Central memory CD8-positive, alpha-beta T cell (primary cell): ENCODE measurements at places on chromosomes 7 and 10.

- no peak for DNase-seq
Measured at GRCh38 chr10:92240289-92241157, 50.4 kb downstream of the CPEB3 start.

- no peak for DNase-seq
Measured at GRCh38 chr10:7432884-7433726, 22.3 kb upstream of the SFMBT2 start.

- peak; percentile 92 for DNase-seq
Measured at GRCh38 chr7:923108-924041, 31.1 kb downstream of the ADAP1 start.

DNA sequence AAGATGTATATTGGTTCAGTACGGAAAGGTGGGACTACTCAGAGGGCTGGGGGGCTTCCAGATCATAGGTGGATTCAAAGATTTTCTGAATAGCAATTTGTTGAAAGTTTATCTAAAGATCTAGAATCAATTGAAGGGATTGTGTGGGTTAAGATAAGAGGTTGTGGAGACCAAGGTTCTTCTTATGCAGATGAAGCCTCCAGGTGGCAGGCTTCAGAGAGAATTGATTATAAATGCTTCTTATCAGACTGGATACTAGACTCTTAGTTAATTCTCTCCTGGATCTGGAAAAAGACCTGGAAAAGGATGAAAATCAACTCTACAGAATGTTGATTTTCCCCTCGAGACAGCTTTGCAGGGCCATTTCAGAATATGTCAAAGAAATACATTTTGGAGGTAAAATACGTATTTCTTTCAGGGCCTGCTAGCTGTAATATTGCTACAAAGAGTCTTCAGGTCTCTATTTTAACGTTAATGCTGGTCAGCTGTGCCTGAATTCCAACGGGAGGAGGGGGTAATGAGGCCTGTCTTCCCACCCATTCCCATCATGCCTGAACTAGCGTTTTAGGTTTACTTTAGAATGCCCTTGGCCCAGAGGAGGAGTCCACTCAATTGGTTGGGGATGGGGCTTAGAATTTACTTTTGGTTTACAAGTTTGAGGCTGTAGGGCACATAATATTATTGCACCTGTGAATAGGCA is 12.8 kb upstream of the GPR15LG start:
- no peak for DNase-seq

DNA sequence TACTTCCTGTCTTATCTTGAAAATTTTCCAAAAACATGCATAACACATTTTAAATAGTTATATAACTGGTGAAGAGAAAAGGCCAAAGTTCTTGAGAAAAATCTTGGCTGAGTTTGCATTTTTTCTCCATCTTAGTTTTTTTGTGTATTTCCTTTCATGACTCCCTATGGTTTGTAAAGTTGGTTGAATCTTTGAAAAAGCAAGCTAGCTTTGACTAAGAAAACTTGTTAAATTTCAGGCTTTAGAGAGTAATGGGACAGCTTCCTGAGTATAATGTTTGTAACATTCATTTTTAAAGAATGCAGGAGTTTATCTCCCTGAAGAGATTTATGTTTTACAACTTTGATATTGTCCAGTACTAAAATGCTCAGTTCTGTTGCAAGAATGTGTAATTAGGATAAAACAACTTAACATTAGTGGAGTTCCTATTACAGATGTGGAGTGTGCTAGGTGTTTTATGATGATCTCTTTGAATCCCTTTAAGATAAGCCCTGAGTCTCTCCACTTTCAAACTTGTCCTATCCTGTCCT is 11.1 kb upstream of the HERPUD2 start:
- DNase-seq: no peak

- no peak for DNase-seq
Measured at GRCh38 chr7:130279906-130280305, 13.1 kb upstream of the CPA4 start.

DNA sequence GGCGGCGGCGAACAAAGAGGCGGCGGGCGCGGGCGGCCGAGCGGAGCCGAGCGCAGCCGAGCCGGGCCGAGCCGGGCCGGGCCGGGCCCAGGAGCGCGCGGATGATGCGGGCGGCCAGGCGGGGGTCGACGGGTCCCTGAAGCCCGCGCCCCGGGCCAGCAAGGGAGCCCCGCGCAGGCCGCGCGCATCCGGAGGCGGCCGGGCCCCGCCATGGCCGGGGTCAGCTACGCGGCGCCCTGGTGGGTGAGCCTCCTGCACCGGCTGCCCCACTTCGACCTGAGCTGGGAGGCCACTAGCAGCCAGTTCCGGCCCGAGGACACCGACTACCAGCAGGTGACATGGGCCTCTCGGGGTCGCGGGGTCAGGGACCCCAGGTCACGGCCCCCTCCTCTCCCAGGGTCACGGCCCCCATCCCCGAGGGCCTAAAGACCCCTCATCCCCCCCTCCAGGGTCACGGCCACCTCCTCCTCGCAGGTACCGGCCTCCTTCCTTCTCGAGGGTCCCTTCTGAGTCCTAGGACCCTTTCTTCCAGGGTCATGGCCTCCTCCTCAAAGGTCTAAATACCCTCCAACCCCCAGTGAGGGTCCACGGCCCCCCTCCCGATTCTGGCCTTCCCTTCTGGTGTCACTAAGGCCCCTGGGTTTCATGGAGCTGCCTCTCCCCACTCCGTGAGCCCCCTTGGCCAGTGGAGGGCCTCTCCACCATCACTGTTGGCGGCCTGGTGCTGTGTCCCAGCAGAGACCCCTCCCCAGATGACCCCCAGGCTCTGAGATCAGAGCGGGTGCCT is at the start of gene TTYH3:
Gene TTYH3 (plus strand): TSS at position 41 of the 787 bp plus-strand sequence. CDS start 170 bp downstream, at position 211.
- DNase-seq: no peak

GRCh38 chr7:46525876-46526275 is 604.8 kb upstream of the IGFBP3 start:
- no peak for DNase-seq

DNA sequence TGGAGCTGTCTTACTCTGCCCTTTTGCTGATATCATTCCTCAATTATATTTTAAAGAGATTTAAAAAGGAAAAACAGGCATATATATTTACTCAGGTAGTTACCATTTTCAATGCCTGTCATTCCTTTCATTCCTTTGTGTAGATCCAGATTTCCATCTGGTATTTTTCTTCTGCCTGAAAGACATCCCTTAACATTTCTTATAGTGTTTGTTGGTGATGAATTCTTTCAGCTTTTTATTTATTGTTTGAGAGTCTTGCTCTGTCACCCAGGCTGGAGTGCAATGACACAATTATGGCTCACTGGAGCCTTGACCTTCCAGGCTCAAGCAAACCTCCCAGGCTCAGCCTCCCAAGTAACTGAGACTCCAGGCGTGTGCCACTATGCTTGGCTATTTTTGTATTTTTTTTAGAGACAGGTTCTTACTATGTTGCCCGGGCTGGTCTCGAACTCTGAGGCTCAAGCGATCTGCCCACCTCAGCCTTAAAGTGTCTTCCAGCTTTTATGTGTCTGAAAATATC is 5.6 kb upstream of the POM121 start:
- DNase-seq: no peak

GRCh38 chr10:96921655-96922054 is 89.6 kb downstream of the LCOR start:
- no peak for DNase-seq

DNA sequence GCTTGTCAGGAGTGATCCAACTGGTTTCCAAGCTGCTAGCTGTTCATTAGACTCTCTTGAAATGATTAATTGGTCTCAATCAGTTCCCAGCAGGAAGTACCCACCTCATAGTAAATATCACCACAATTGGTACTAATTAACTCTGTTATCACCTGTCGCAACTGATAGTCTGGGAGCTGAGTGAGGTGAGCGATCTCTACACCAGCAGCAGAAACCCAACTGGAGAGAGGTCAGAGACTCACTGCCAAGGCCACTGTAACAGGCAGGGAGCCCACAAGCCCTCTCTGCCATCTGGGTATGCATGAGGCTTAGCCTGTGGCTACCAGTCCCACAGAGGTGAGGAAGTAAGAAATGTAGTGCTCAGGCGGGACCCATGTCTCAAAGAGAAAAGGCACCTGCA is 245.5 kb downstream of the DYNC1I1 start:
- no peak for DNase-seq

DNA sequence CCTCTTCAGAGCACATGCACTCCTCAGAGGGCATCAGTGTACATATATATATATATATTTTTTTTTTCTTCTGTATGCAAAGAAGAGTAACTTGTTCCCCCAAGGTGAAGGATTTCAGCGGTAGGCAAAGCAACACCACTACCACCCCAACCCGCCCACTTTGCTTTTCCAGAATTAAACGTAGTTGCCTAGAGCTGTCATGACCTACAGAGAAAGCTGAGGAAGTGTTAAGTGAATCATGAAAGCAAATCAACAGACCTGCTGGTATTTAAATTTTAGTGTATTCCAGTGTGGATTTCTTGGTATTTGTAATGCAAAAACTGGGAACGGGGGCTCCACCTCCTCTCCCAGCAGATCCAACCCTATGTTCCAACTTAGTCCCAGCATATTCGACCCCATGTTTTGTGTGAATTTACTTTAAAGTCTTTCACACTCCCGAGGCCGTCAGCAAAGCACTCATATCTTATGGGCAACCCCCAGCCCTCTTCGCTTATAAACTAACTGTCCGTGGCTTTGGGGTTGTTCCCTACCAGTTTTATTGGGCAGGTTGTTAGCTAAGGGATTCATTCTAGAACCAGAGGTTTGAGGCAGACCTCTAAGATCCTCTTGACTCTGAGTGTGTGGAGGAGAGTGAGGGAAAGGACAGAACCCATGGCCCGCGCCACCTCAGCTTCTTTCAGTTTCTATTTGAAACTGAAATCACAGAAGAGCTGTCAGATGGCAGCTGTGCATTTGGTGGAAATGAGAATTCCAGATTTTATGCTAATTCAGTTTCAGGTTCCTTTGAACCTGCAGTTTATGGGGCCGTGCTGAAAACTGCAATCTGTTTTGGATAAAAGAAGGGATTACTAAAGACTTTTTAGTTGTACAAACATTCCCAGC is 450.2 kb upstream of the GALNT17 start:
- no peak for DNase-seq

DNA sequence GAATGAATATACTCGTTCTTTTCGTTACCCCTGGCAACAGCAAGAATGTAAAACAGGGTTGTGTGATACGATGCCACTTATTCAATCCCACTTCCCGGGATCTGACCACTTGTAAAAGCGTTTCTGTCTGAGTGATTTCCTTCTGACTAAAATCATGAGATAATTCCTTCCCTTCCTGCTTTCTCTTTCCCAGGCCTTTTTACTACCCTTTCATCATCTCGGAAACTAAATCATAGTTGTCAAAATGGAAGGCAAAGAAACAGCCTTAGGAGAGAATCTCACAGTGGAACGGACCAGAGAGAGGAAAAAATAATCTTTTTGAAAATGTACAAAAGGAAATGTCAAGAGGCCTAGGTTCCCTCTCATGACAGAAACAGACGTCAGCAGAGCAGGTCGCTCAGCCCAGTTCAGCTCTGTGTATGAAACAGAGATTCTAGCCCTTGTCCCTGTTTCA is 29.8 kb downstream of the DIP2C start:
- DNase-seq: no peak

DNA sequence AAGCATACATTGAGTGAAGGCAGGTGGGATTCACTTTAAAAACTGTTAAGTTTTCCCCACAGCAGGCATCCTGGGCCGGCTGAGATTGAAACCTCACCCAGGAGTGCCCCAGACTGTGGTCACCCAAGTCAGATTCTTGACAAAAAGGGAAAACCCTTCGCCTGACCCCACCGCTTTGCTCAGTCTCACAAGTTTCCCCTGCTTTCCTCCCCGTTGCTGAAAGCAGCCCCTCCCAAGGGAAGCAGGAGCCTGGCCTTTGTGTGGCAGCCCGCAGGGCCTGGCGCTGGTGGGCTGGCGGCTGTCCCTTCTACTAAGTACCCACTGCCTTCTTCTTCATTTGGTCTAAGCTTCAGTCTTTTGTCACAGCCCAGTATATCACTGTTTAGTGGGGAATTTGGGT is 16.0 kb downstream of the RNF32 start:
- no peak for DNase-seq

- no peak for DNase-seq
Measured at GRCh38 chr7:28596245-28596935, 184.1 kb downstream of the CREB5 start.

GRCh38 chr7:133313575-133313974 is 60.7 kb downstream of the EXOC4 start:
- DNase-seq: no peak

DNA sequence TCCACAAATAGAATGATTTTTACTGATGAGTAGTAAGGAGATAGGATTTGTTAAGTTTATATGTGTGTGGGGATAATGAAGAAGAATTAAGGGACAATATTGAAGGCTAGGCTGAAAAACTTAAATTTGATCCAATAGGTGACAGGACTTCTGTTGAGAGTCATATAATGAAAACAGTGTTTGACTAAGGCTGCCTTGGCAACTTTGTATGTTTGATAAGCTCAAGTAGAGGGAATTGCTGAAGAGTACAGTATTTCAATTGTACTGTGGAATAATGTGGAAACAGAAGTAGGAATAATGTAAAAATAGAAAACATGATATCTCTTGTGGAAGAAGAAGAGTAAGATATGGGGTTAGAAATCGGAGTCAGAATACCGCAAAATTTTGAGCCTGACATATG is 10.5 kb downstream of the R3HCC1L start:
- no peak for DNase-seq

DNA sequence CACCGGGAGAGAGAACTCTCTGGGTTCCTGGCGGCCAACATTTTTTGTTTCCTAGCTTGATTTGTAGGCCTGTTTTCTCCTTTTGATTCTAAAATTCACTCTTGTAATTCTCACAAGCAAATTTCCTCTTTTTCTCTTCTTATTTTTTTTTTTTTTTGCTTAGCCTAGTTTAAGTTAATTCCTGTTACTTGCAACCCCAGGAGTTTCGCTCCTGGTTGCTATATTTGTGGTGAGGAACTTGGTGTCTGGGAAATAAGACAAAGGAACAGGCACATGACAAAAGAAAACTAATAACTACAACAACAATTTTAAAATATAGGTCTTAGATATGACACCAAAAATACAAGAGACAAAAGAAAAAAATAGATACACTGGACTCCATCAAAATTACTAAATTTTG is 6.7 kb downstream of the AOAH start:
- no peak for DNase-seq

DNA sequence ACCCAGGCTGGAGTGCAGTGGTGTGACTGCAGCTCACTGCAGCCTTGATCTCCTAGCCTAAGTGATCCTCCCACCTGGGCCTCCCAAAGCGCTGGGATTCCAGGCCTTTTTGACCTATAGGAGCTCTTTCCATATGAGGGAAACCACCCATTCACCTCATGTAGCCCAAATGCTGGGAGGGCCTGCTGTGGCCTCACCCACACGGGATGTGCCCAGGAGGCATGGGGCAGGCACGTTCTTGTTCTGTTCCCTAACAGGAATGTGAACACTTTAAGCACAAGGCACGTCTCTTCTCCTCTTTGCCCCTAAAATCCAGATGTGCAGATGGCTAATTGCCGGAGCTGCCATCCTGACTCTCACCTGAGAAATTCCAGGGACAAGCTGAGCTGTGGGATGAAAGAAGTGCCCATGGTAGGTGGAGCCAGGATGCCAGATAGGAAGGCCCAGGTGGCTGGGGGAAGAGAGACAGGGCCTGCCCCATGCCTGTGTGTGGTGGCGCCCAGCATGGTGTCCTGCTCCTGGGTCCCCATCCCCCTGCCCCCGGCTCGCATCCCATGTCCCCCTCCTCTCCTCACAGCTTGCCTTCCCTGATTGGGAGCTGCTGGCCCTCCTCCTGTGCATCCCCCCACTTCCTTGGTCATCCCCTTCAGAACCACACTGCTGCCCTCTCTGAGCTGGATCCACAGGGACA is 17.3 kb downstream of the CAMK2B start:
- DNase-seq: no peak

- no peak for DNase-seq
Measured at GRCh38 chr10:91493313-91493712, 83.2 kb downstream of the HECTD2 start.
